ENCODE measurements at places on chromosomes 16 and 17.

- no peak for DNase-seq
Observed at GRCh38 chr16:2717383-2718263, 2.4 kb downstream of the PRSS27 start.

DNA sequence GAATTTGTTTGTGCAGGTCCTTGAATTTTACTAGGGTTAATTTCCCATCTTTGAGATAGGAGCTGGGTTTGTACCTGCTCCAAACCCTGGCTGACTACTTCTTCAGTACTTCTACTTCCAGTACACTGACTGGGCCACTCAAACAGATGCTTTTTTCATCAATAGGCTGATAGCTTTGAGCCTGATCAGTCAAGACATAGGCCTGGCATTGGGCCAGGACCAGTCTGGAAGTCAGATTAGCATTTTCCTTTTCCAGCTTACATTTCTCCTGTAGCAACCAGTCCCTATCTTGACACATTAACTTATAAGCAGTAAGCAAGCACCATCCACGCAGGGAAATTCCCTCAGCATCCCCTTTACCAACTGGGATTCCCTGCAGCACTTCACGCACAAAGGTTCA, 7.5 kb upstream of the TMEM101 start:
- DNase-seq: no peak

DNA sequence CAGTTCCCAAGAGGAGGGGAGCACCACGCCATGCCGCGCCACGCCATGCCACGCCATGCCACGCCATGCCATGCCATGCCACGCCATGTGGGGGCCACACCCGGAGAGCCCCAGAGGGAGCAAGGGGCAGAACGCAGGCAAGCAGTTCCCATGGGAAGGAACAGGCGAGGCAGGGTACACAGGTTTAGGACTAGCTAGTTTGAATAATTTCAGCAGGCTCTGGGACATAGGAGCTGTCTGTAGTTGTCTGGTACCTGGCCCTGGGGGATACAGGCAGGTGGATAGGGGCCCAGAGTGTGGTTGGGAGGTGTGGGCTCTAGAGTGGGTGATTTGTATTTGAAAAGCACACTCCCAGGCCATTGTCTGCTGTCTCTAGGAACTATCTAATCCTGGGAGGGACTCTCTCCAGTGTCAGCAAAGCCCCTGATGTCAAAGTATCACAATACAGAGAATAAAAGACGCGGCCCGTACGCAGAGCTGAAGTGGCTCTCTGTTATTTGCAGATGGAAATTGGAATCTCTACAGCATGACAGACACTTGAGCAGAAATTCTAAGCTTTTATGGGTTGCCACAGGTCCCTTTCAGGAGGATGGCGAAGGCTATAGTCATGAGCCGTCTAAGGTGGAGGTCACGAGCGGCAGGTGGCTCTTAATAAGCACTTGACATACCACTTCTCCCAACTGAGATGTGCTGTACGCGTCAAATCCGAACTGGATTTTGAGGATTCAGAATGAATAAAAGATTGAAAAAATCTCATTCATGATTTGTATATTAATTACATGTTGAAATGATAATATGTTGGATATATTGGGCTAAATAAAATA, 220.8 kb upstream of the TNRC6C start:
- no peak for DNase-seq

GRCh38 chr16:4624827-4625559, 367 bp downstream of the MGRN1 start:
- DNase-seq: peak; percentile 51

GRCh38 chr17:9028202-9028987, 7.1 kb downstream of the NTN1 start:
- DNase-seq: no peak

GRCh38 chr16:19338335-19338734, 52.8 kb downstream of the CLEC19A start:
- DNase-seq: no peak

GRCh38 chr17:81244358-81245023, 5.4 kb downstream of the NDUFAF8 start:
- no peak for DNase-seq

GRCh38 chr16:2056681-2057407, 9.1 kb downstream of the TSC2 start:
- DNase-seq: no peak

DNA sequence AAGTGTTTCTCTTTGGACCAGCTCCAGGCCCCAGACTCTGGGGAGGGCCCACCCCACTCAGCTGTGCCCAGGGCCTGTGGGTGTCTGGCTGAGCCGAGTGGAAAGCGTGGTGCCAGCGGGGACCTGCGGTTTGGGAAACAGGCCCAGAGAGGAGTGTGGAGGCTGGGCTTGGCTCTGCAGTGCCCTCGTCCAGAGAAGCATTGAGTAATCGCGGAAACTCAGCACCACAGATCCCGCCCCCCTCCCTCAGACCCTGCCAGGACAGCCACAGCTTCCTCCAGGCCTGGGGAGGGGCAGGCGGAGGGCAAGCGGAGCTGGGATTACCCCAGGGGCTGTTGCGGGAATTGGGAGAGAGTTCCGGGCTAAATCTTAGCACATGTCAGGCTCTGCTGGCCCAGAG, 14.6 kb upstream of the PITPNA start:
- DNase-seq: no peak

GRCh38 chr17:71171270-71171669, 949.5 kb upstream of the SOX9 start:
- DNase-seq: no peak

GRCh38 chr17:72151565-72152386, 31.0 kb downstream of the SOX9 start:
- no peak for DNase-seq

DNA sequence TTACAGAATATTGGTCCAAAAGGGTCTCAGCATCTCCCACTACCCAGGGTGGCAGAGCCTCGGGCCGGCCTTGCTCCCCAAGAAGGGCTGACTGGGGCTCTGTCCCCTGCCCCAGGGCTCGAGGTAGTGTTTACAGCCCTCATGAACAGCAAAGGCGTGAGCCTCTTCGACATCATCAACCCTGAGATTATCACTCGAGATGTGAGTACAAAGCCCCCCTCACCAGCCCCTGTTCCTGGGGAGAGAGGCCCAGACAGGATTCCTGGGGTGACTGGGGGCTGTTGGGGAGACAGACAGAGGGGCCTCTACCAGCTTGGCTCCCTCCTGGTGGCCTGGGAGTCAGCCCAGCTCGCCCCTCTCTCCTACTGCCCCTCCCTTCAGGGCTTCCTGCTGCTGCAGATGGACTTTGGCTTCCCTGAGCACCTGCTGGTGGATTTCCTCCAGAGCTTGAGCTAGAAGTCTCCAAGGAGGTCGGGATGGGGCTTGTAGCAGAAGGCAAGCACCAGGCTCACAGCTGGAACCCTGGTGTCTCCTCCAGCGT, 6.1 kb upstream of the NLRC5 start:
- no peak for DNase-seq

DNA sequence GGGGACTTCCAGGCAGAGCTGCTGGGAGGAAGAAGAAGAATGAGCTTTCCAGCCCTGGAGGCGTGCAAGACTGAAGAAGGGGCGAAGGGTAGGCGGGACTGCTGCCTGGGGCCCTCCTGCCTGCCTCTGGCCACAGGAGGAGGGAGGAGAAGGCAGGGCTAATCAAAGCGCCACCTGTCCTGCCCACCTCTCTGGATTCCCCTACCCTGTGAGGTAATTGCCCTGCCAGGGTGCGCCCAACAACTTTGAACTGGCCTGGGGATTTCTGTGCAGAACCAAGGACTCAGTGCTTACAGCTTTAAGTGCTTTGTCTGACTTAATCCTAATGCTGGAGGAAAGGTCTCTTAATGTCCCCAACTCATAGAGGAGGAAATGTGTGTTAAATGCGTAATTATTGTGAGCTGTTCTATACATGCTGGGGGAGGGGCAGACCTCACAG, at the start of gene NOXO1:
Gene NOXO1 (minus strand): TSS at position 72 of the 439 bp plus-strand sequence. CDS start 290 bp downstream, outside the sequence.
- DNase-seq: no peak

DNA sequence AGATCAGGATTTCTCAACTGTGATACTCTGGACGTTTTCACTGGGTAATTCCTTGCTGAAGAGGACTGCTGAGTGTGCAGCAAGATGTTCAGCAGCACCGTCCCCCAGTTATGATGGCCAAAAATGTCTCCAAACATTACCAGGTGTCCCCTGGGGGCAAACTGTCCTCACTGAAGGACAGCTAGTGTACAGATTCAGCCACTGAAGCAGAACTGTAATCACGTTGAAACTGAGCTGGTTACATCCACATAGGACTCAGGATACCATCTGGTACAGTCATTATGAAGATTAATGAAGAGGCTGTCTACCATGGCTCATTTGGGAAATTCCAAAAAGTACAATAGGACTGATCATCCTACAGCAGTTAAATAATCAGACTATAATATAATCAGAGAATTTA, 43.3 kb upstream of the GINS3 start:
- no peak for DNase-seq

GRCh38 chr17:31357839-31358394, 33.6 kb upstream of the RAB11FIP4 start:
- no peak for DNase-seq

GRCh38 chr17:43940630-43941029, 1.6 kb downstream of the PPY start:
- no peak for DNase-seq

DNA sequence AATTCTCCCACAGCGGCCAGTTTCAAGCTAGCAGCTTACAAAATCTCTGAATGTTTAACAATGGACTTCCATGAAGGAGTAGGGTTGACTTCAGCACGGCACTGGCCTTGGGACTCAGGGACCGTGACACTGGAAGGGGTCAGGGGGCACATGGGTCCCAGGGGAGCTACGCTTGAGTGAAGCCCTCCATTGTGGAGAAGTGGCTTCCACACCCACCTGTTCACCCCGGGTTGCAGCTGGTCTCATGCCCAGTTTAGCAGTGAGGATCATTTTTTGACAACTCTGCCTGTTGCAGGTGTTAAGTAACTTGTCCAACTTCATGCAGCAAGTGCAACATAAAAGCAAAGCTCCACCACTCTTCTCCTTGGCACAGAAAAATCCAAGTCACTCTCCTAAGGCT, 510.2 kb downstream of the CDH13 start:
- DNase-seq: no peak

GRCh38 chr17:47703191-47703591, 9.2 kb downstream of the TBKBP1 start:
- DNase-seq: peak; percentile 35

- DNase-seq: no peak
Observed at GRCh38 chr17:8830141-8830540, 31.0 kb upstream of the MFSD6L start.

GRCh38 chr16:16017812-16018211, 68.4 kb downstream of the ABCC1 start:
- DNase-seq: no peak

DNA sequence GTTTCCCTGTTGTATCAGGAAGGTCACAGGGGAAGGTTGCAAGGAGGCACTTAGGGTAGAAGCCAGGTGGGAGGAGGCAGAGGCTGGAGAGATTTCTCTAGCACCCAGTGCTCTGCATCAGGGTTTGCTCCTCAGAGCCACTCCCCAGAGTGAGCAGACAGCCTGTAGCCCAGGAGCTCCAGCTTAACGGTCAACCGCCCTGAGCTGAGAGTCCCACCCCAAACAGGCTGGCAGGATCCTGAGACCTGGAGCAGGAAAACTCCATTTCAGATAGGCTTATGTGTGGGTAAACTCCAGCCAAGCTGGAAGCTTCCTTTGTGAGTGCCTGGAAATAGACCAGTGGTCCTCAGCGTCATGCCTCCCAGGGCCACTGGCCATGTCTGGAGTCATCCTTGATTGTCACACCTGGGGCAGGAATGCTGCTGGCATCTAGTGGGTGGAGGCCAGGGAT, 37.9 kb downstream of the MPRIP start:
- DNase-seq: no peak

GRCh38 chr16:69626256-69626655, 60.5 kb downstream of the NFAT5 start:
- DNase-seq: no peak

DNA sequence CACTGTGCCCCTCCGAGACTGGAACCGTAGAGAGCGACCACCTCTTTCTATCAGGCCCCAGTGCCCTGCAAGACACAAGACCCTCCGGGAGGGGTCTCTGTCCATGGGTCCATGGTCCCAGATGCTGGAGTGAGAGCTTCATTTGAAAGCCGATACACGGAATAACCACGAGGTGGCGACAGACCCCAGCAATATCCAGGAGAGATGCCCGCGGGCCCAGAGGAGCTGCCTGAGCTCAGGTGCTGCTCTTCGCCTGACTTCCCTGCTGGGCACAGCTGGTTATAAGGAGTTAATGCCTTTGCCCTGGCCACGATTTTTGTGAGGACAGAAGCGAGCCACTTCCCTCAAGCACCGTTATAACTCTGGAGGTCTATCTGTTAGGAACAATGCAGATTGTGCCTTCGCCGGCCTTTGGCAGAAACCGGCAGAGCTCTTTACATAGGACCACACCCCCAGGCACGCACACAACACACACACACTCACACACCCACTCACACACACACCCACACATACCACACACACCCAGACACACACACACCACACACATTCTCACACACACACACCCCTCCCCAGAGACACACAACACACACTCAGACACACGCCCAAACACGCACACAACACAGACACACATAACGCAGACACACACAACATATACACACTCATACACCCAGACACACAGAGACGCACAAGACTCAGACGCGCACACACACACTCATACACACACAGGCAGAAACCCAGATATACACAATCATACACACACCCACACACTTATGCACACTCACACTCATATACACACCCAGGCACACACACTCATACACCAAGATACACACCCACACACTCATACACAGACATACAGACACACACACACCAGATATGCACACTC, 436.4 kb downstream of the SOX9 start:
- peak; percentile 34 for DNase-seq

Data from central memory CD4-positive, alpha-beta T cell (primary cell).